ENCODE measurements at places on chromosomes 1 and 21.
A peak's percentile ranks its signal among the peaks of the same experiment; 100 is the strongest.

- peak; percentile 69 for DNase-seq
These were observed 5.2 kb upstream of the RERE start for GRCh38 chr1:8822373-8823294.

DNA sequence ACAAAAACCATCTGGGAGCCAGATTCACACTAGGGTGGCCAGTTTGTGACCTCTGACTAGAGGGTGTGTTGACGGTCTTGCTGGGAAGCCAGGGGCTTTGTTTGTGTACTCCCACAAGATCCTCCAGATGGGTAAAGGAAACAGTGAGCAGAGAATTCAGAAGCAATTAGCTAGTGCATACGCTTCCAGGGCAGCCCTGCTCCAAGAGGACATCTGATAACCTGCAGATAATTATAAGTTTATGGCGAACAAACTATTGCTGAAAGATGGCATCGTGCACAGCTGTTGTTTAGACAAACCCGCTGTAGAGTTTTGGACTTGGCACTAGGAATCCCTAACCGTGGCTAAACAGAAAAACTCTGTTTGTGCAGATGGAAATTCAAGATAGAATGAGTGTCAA, 326.4 kb downstream of the TGFB2 start:
- DNase-seq, result no peak

DNA sequence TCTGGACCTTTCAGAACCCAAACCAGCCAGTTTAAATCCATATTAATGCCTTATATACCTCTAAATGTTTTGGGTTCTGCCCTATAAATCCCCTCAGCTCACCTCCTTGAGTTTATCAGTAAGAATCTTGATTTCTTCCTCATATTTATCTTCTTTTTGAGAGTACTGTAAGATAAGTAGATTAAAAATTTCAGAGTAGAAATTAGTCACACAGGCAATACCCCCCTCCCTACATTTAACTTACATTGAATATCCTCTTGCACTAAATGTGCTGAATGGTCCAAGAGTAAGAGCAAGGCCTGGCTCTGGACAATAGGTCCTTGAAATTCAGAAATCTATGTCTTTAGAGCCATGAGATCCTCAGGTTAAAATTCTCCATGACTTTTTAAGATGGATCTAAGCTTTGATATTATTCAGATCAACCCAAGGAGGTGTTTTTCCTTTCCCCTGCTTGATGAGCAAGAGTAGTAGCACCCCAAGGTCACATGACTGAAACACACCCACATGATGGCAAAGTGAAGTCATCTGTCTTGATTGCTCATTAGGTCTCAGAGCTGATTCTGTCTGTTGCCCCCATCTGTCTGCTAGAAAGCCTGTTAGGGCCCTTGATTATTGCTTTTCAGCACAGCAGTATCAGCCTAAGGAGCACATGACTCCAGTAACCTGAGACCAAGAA, 15.8 kb upstream of the NUP210L start:
- DNase-seq, result no peak

DNA sequence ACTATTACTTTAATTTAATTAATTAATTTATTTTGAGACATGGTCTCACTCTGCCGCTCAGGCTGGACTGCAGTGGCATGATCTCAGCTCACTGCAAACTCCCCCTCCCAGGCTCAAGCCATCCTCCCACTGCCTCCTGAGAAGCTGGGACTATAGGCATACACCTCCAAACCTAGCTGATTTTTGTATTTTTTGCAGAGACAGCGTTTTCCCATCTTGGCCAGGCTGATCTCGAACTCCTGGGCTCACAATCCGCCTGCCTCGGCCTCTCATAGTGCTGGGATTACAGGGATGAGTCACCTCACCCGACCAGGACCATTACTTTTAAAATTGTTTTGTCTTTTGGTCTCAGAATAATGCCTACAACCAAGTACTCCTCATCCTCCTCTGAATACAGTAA, 15.6 kb downstream of the YY1AP1 start:
- no peak for DNase-seq

- peak; percentile 65 for DNase-seq
These were observed 51.4 kb downstream of the KIF21B start for GRCh38 chr1:200971955-200972711.

- no peak for DNase-seq
These were observed 15.4 kb downstream of the IL12RB2 start for GRCh38 chr1:67323087-67323486.

DNA sequence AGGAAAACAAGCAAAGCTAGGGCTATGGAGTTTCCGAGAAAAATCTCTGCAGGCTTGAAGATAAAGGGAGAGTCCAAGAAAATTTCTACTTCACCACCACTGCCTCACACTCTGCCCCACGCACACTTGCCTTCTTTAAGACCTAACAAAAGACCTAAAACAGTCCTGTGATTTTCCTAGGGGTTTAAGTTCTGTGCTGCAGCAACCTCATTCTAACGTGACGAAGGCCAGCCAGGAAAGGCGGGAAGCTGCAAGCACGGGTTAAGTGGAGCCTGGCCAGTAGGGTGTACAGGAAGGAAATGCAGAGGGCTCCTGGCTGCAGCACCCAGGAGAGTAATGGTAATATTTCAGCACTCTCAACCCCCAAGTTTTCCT, 1.5 kb downstream of the SPATA6 start:
- DNase-seq, result no peak

DNA sequence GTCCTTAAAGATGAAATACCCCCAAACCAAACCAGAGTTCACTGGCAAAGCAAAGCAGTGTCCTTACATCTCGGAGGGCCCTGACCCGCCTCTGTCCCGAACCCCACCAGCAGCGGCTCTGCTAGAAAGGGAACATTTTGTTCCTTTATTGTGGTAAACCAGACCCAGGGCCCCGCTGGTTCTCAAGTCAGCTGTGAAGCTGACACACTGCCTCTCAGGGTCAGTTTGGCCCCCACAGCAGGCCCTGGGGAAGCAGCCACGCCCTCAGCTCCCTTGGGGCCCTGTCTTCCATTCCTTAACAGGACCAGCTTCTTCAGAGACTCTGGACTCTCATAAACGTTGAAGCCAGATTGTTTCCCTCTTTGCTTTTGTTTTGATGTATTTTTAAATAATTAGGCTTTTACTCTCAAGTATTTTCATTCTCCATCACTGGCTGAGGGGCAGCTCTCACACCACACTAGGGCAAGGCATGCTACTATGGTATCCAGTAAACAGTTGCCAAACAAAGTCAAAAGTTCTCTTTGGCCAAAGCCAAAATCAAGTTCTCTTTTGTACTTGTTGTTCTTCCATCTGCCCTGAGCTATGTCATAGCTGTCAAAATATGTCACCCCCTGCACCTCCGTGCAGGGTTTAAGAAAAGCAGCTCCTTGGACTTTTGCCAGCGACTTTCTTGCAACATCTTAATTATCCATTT, 61.1 kb upstream of the ANGPTL1 start:
- DNase-seq, result peak; percentile 50

DNA sequence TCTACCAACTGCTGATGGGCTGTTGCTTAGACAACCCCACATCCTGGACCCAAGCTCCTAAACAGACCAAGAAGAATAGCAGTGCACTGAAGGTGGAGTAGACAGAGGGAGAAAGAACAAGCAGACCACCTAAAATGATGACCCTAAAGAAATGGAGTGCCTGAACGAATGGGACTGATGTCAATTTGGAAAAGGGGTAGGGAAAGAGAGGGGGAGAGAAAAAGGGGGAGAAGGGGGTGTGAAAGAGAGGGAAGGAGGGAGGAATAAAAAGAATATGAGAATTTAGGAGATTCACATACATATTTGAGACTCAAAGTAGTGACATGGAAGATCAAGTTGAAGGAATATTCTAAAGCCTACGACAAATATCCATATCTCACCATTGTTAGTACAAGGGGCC, 144.4 kb upstream of the DUSP10 start:
- no peak for DNase-seq

GRCh38 chr1:190243056-190243455, 234.6 kb downstream of the BRINP3 start:
- no peak for DNase-seq

GRCh38 chr1:99348397-99349132, 84.3 kb downstream of the PLPPR4 start:
- DNase-seq, result no peak

DNA sequence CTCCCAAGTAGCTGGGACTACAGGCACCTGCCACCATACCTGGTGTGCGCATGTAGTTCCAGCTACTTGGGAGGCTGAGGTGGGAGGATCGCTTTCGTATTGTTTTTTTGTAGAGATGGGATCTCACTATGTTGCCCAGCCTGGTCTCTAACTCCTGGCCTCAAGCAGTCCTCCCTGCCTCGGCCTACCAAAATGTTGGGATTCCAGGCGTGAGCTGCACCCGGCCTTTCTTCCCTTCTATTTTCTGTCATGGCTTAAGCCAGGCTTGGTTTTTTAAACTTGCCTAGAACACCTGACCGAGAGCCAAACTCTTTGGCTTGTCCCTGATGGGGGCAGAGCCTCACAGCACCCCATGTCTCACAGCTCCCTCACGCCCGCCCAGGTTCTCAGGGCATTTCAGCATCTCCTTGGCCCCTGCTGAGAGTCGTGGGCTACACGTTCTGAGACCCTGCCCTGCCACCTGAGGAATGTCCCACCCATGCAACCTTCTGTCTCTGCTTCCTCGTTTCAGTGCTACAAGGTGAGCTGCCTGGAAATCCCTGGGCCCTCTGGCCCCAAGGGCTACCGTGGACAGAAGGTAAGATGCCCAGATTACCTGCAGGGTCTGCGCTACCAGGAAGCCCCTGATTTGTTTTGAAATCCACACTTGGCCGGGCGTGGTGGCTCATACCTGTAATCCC, 15.7 kb downstream of the COL6A2 start:
- DNase-seq, result no peak

DNA sequence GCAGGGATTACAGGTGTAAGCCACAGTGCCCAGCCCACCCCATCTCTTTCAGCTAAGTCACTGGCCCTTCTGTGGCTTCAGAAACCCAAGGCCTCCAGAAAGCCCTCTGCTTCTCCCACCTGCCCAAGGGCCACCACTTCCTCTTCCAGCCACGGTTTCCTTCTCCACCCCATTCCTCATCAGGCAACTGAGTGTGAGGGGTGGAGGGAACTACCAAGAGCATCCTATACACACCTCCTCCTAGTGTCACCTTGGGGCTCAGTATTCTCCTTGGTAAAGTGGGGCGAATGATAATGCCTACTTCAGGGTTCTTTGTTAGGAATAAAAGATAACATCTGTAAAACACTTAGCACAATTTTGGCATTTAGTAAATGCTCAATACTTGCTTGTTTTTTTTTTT, 30.0 kb downstream of the KNCN start:
- DNase-seq, result peak; percentile 48

GRCh38 chr1:8204826-8205225, 113.1 kb upstream of the SLC45A1 start:
- no peak for DNase-seq

DNA sequence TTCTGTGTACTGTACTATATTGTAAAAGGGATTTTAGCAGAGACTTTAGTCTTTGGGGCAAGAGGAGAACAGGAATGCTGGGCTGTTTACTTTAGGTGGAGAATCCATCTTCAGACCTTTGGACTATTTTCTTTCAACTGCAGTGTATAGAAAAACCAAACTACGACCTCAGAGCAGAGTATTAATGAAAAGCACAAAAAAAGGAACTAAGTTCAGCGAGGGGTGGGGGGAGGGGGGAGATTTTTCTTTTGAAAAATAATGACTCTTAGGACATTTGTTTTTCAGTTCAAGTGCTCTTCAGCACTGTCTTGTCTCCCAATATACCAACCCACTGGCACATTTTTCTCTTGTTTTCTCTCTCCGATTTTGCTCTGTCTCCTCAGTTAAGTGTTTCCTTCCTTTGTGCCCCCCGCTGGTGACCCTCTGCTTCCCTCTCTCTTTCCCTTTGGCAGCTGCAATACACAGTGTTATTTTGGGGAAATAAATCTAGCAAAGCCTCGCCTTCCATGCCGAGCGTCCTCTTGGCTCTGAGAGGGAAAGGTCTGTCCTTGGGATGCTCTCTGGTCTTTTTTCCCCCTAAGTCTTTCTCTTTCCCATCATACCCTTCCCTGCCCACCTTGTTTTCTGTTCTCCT, 44.8 kb downstream of the ACP6 start:
- peak; percentile 72 for DNase-seq

DNA sequence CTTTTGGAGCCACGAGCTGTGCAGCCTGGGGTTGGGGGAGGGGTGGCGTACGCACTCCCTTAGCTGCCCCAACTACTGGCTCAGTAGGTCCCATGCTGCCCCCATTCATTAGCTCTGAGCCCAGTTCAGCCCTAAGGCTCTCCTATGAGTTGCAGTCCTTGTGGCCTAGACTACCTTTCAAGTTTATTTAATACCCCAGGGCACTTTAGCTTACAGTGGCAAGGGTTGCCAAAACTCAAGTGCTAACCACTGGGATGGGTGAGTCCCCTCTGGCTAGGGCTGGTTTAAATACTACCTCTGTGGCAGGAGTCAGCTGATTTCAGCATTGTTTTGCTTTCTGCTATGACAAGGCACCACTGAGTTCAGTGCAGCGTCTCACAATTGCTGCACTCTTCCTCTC, 118.2 kb downstream of the ODF2L start:
- DNase-seq, result no peak

- DNase-seq, result no peak
These were observed 34.6 kb upstream of the DIP2A start for GRCh38 chr21:46424039-46424591.

DNA sequence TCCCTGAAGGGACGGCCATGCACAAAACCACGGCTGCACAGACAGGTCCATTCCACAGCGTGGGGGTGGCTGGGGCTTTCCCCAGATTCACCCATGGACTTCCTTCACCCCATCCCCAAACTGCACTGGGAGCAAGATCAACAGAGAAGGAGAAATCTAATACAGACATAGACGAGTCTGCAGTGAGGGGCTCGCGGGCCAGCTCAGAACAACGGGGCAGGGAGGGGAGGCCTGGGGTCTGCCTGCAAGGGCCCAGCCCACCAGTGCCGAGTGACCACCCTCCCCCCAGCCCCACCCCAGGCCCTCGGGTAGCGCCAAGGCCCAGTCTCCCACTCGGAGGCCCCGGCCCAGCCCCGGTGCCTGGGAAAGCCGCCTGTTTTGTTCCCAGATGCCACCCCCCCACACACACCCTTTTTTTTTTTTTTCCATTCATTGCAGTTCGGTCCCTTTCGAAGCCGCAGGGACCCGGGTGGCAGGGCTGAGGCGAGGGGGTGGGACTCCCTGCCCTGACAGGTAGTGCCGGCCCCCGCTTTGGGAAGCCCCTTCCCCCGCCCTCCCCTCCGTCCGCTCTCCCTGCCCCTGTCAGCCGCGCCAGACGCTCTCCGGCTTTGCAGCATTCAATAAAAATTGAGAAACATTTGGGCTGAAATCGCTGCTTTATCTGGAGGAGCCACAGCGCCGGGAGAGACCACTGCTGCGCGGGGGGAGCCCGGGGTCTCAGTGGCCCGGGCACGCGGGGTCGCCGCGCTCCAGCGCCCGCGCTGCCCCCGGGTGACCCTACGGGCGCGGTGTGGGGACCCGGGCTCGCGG, 543 bp upstream of the EPHB2 start:
- DNase-seq, result no peak

DNA sequence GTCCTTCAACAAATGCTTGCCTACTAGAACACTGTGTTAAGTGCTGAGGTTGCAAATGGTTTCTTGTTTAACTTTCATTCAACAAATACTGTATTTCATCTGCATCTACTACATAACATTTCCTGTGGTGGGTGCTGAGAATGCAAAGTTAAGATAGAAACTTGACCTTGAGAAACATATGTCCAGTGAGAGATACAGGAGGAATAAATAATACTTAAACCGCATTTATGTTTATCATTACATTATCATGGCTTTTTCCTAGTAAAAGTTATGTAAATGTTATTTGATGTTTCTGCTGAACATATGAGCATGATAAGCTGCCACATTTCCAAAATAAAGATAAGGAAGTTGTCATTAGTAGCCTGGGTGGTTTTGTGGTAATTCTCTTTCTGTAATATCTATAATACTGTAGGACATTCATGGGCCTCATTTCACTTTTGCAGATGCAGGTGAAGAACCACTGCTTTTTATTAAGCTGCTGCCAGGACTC, 590.4 kb downstream of the PLPP3 start:
- no peak for DNase-seq
